ENCODE measurements at places on chromosomes 16 and 17. TPM values are rescaled to one million over a fixed set of nuclear protein-coding genes. Genes with fewer than 3 reads are reported as not detected.

GRCh38 chr17:41650794-41651624 lies 26.6 kb upstream of the KRT17 start:
- no peak for DNase-seq

DNA sequence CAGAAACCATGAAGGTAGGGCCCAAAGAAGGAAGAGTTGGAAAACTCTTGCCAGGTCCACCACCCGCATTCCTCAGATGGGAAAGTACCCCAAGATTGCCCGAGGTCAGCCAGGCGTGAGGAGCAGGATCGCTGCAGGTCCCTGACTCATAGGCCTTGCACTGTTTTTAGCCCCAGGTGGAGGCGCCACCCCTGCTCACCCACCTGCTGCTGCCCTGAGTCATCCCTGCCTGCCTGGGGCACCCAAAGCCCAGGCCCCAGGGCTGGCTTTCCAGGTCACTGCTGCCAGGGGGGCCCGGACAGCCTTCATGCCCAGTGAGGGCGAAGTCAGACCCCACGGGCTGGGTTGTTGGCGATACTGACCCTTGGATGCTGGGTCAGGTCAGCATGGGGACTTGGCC lies 100.9 kb downstream of the AMFR start:
- no peak for DNase-seq

DNA sequence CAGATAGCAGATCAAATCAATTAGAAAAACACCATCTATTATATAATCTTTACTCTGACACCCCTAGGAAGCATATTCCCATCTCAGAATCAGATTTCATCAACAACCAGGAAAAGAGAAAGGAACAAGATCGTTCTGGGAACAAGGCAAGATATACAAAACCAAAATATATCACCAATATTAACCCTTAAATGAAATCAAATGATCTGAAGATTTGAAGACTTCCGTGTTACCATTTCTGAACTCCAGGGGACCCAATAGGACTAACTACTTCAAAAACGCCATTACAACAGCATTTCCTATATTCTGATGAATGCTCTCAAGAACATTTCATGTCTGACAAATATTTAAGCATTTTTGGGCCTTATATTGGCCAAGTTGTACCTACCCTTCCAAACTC lies 624.2 kb upstream of the ZFHX3 start:
- DNase-seq, result no peak

Gene AATF
- total RNA-seq, result 18.9 TPM

Gene ITPRIPL2
- total RNA-seq, result 17.8 TPM

Gene CDRT15L2
- not detected for total RNA-seq

GRCh38 chr17:77453613-77454241 lies 313.0 kb downstream of the SEC14L1 start:
- DNase-seq, result no peak

Gene ZBTB4
- 14.1 TPM for total RNA-seq

Gene CES3
- 0.22 TPM for total RNA-seq

DNA sequence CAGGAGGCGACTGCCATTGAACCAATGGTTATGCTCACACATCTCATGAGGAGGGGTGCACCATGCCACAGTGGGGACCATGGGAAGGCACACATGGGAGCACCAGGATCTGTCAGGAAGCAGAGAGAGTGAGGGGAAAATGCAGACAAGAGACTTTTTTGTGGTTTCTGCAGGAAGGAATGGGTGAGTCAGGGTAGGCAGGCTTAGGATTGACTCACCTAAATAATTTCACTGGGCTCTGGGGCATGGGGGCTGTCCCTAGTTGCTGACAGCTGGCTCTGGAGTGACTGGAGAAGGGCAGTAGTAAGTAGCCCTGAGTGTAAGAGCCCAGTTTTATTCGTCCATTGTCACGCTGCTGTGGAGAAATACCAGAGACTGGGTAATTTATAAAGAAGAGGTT lies 202.4 kb downstream of the AXIN2 start:
- no peak for DNase-seq

DNA sequence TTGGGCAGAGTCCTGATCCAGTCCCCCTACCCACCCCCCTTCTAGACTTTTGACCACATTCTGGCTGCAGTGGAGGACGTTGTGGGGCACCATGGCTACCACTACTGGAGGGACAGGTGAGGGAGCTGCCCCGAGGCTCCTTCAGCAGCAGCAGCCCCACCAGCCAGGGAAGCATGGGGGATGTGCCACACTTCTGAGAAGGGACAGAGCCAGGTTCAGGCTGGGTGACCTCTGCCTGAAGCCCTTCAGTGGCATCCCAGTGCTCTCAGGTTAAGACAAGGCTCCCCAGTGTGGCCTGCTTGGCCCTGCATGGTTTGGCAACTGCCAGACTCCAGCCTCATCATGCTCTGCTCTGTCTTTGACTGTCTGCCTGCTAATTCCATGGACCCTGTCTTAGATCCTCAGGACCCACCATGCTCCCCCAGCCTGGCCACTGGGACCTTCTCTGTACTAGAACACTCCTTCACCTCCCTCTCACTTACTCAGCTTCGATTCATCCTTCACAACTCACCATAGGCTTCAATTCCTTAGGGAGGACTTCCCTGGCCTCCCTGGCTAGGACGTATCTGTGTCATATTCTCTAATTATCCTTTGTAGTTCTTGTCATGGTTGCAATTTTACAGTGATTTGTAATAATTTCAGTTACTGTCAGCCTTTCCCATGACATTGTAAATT lies 8.8 kb downstream of the SLC9A5 start:
- DNase-seq, result no peak

- no peak for DNase-seq
These were observed 13.7 kb downstream of the MYBBP1A start for GRCh38 chr17:4541328-4542002.

Gene KCTD2
- 16.8 TPM for total RNA-seq

- no peak for DNase-seq
These were observed 26.7 kb downstream of the ABCC3 start for GRCh38 chr17:50661348-50661747.

Gene ADAP2
- total RNA-seq, result 7.9 TPM

Data from muscle of leg (tissue), 16 donors.